ENCODE measurements at places on chromosomes 5 and 9. TPM values are rescaled to one million over a fixed set of nuclear protein-coding genes. Genes with fewer than 3 reads are reported as not detected.

Gene CCDC180
- under 0.01 TPM for total RNA-seq

Gene ZNF608
- total RNA-seq: 1.4 TPM

Gene EXOC3
- 24.6 TPM for total RNA-seq

Gene PHF24
- 0.68 TPM for total RNA-seq

Gene TIMD4
- total RNA-seq: not detected

Gene THBS4
- total RNA-seq: 1.00 TPM

Gene PTGDS
- not detected for total RNA-seq

Gene TAF1L
- total RNA-seq: under 0.01 TPM

Gene ANKDD1B
- total RNA-seq: 0.68 TPM

Gene PLPPR1
- total RNA-seq: not detected

Gene SERINC5
- 53.9 TPM for total RNA-seq

Gene SLC45A2
- total RNA-seq: 0.14 TPM

Gene LCN15
- not detected for total RNA-seq

Gene DIRAS2
- total RNA-seq: 0.07 TPM

Gene TMEFF1
- total RNA-seq: 0.21 TPM

Gene PRDM9
- total RNA-seq: under 0.01 TPM

Gene PTCD2
- total RNA-seq: 10.8 TPM

Gene TMEM174
- total RNA-seq: not detected
